ENCODE measurements at places on chromosomes 12 and 14.
A peak's percentile ranks its signal among the peaks of the same experiment; 100 is the strongest.

GRCh38 chr14:54591461-54591860 lies 24.5 kb downstream of the SAMD4A start:
- DNase-seq = no peak

DNA sequence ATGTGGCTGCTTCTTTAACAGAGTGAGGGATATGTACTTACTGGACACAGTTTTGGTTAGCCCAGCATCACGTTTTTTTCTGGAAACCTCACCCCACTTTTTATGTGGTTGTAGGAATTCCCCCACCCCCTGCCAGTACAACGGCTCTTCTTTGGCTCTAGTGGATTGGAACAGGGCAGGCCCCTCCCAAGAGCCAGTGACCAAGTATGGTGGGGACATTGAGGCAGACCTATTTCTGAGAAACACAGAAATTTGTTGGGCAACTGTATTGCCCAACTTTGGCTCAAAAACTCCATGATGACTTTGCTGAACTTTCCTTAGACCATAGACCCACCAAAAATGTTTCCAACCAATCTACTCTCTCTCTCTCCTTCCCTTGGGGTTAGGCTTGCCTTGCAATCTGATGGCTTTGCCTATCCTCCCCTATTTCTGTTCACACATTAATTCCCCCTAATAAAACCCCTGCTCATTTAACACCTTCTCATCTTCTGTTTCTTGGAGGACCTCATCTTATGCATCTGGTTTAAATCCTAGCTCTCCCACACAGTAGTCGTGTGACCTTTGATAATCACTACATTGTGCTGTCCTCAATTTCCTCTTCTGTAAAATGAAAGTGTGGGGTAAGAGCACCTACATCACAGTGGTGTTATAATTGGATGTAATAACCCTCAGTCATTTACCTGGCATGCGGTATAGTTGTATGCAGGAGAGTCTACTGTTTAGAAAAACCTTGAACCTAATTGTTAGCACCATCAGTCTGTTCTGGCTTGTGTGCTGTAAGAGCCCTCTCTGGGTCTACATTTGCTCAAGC lies 71.7 kb downstream of the IGF1 start:
- DNase-seq = no peak

- no peak for DNase-seq
Observed at GRCh38 chr14:72605921-72606220, 288.0 kb downstream of the DPF3 start.

DNA sequence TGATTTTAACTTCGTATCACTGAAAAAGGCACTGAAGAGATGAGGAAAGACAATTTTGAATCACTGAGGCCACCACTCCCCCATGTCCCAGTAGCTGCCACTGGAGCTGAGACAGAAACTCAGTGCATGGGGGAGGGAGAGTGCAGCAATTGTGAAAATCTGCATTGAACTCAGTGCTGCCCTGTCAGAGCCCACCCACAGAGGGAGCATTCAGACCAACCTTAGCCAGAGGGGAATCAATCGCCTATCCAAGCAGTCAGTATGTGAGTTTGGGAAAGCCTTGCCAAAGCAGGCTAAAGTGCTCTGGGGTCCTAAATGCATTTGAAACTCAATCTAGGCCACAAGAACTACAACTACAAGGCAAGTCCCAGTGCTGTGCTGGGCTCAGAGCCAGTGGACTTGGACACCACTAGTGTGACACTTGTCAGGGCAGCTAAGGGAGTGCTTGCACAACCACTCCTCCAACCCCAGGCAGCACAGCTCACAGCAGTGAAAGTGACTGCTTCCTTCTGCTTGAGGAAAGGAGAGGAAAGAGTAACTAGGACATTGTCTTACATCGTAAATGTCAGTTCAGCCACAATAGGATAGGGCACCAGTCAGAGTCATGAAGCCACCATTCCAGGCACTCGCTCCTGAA lies 13.3 kb downstream of the RNASE3 start:
- DNase-seq = no peak

GRCh38 chr14:96745500-96746051 lies 51.6 kb upstream of the VRK1 start:
- DNase-seq = no peak

- no peak for DNase-seq
Observed at GRCh38 chr14:93794756-93795155, 6.5 kb upstream of the PRIMA1 start.

DNA sequence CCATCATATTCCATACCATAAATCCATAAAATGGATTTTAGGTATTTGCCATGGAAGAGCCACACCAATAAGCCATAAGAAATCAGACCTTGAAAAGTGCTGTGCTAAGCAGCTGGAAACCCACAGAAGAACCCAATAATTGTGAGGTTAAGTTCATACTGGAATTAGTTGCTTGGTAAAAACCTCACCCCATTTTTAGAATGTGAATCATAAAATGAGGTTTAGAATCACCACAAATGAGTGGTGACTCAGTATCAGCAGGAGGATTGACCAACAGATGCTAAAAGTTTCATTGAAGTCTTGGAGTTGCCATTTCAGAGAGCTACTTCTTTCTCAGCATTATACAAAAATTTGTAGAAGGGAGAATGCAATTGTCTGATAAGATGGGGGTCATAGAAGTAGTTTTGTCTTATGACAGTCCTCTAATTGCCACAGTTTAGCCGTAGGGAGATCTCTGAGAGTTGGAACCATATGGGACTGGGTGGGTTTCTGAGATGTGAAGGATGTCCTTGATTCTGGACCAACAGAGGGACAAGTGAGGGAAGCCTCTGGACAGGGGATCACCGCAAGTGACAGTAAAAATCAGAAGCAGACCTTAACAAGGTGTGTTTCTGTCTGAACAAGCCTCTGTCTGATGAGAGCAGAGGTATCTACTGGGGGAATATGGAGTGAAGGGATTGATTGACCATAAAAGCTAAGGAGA lies 1.4 kb upstream of the STON2 start:
- no peak for DNase-seq

- no peak for DNase-seq
Observed at GRCh38 chr14:55099756-55100155, 29.3 kb upstream of the LGALS3 start.

DNA sequence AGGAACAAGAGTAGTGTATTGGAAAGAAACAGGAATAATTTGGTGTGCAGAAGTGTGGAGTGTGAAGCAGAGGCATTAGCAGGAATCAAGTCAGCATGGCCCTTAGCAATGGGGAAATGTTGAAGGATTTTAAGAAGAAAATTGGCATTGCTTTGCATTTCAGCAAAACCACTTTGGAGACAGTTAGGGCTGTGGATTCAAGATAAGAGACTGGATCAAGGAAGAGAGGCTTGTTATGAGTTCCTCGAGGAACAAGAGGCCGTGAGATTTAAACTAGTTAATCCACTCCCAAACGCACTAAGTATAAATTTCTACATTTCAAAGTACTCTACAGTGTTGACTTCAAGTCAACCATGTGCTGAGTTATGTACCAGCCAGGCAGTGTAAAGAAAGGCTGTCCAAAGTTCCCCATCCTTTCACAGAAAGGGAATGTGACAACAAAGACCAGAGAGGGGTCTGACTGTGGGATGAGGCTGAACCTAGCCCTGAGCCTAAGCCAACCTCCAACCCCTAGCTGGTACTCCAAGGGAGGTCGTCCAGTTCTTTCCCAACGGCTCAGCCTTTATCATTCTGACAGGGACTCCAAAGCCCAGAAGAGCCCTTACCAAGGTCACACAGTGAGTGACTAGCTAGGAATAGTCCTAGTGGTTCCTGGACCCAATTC lies 91.2 kb upstream of the BMP4 start:
- DNase-seq = no peak

DNA sequence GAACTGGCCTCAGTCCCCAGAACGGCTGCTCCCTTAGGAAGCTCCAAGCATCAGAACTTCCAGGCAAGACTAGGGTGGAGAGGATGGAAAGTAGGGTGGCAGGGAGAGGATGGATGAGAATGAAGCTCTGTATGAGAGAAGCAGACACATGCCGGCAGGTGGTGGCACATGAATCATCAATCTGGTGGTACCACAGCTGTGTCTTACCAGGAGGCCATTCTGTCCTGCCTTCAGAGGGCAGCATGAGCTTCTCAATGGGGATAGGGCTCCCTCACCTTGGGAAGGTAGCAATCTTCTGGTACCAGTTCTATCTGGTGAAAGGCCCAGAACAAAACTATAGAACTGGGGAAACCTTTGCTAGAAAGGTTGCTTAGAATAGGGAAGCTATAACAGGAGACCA lies 55.4 kb upstream of the PYGL start:
- no peak for DNase-seq

DNA sequence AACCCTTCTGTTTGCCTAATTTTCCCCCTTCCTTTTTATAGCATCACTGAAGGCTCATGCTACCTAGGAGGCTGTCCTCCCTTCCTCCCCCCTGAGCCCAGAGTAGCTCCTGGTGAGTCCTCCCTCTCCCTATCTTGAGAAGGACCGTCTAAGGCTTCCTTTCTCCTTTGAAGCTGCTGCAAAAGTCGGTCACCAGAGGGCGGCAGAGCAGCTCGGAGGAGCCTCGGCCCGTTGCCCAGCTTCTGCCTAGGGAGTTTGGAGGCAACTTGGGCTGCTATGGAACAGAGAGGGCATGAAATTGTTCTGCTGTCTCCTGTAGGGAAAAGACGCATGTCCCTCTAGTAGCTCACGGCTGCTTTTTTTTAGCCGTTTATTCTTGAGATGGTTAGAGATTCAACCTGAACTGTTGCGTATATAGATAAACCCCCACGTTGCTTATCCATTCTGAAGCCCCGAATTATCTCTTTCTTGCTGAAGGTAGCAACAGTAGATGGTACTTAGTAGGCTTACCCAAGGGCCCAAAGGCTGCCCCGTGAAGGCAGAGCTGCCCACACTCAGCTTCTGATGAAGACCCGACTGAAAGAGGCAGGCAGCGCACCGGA lies 5.7 kb downstream of the WNT5B start:
- DNase-seq = peak; percentile 28

DNA sequence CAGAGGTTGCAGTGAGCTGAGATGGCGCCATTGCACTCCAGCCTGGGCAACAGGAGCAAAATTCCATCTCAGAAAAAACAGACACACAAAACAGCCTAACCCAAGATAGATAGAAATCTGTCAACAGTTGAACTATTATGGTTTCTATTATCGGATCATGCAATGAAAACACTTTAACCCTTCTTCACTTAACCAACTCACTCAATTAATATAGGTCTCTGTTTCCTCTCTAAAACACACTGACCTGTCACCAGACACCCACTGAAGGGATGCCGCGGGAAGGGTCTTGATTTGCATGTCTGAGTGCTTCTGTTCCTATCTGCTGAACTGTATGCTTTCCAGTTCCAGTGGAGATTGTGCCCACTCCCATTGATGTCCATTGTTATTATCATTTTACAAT lies 38.0 kb upstream of the NUDT4 start:
- DNase-seq = no peak

GRCh38 chr12:108697905-108698304 lies 33.4 kb downstream of the CORO1C start:
- DNase-seq = no peak

DNA sequence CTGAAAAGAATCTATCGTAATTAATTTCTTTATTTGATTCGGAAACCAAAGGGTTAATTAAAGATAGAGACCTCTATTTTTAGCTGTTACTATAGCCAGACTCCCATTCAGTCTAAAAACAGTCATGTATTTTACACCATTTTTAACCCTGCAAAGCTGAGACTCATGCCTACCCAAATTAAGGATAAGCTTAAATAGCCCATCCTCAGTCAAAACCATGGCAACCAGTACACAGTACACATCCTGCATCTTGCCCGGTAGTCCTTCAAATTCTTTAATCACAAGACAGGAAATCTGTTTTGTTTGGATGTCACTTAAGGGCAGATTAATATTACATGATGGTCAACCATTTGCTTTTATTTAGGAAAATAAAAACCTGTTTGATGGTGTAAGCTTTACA lies 25.5 kb upstream of the KCNK10 start:
- DNase-seq = no peak

- DNase-seq = no peak
Observed at GRCh38 chr12:66653796-66654195, 25.1 kb downstream of the GRIP1 start.

DNA sequence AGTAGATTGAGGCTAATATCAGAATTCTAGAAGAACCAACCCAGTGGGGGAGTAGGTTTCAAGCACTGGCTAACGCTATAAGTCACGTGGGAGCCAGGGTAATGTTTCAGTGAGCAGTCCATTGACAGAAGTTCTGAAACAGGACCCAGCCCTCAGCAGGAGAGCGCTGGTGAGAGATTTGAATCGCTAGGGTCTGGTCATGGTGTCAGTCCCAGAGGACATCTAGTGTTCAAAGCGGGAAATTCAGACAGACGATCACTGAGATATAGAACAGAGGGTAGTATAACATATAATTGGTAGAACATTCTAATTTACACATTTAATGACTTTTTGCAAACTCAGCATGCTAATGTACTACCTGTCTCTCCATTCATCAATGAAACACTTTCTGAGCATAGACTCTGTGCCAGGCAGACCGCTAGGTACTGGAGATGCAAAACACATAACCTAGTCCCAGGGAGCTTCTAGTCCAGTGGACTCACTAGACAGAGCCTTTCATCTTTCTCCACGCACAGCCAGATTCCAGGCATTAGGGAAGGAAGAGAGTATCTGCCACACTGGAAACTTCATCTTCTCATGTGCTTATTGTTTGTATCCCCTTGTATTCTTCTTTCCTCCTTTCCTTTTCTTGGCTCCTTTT lies 35.4 kb upstream of the RNASE3 start:
- no peak for DNase-seq

DNA sequence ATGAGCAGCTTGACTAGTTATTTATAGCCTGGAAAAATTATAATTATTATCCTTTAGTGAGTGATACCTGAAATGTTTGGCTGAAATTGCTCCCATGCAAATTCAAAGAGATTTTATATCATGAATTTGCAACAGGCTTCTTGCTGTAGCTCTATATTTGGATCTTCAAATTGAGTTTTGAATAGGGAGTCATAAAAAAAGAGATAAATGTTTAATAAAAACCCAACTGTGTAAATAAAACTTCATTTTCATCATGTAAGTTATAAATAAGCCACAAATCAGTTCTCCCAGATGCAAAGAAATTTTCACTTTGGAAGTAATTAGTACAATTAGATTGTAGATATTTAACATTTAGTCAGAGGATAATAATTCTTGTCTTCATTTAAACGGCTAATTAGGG lies at the start of gene TAS2R8:
Gene TAS2R8 (minus strand): TSS at position 101 of the 400 bp plus-strand sequence. CDS start 306 bp downstream, outside the sequence.
- no peak for DNase-seq

DNA sequence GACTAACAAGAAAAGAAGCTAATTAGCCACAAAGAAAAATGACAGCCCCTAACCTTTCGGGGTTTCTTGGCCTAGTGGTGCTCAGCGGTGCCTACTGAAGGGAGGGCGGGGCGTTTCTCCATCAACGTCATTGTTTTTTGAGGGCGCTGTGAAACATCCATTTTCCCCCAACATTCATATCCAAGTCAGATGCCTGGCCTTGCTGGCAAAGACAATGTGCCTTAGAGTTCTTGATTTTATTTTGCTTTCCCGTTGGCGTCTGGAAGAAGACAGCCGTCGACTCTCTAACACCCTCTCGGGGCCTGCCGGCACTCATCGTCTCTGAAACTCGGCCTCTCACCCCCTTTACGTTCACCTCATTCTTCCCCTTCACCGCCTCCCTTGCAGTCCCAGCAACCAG lies 154.5 kb downstream of the PHETA1 start:
- no peak for DNase-seq

GRCh38 chr12:96361074-96361473 lies 39.2 kb downstream of the CDK17 start:
- no peak for DNase-seq

- DNase-seq = no peak
Observed at GRCh38 chr14:64580467-64580866, 30.7 kb downstream of the PPP1R36 start.

All from activated CD4-positive, CD25-positive, alpha-beta regulatory T cell (primary cell).